Activated naive CD4-positive, alpha-beta T cell treated with Interleukin-2 at 50 U/mL for 16 hours (primary cell): ENCODE measurements at places on chromosomes 7 and 10.

DNA sequence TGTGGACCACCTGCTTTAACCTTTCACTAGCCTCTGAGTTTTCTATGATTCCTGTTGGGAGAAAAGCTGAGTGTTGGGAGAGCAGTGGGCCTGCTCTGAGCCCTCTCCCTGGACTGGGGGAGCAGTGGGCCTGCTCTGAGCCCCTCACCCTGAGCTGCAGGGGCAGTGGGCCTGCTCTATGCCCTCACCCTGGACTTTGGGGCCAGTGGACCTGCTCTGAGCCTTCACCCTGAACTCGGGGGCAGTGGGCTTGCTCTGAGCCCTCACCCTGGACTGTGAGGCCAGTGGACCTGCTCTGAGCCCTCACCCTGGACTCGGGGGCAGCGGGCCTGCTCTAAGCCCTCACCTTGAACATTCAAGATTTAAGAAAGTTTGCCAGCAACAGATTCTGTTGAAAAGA lies 33.4 kb downstream of the AGAP6 start:
- no peak for DNase-seq

GRCh38 chr10:22673785-22674572 lies 40.4 kb downstream of the PIP4K2A start:
- no peak for DNase-seq

GRCh38 chr10:102963756-102964025 lies 45.6 kb downstream of the CNNM2 start:
- DNase-seq = no peak

DNA sequence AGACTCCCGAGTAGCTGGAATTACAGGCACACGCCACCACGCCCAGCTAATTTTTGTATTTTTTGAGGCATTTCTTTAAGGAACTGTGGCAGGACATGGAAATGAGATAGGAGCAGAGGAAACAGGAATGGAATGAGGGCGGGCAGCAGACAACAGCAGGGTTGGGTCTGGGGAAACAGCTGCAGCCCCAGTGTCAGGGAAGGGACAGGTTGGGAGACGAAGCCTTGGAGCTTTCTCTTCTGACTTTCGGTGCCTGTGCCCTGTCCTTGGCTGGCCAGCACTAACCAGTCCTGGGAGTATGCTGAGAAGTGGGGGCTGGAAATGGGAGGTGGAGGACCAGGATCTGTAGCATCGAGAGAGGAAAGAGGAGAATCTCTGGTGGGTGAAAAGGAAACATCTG lies 47.4 kb downstream of the ATOH7 start:
- no peak for DNase-seq

GRCh38 chr10:101182936-101183335 lies 46.3 kb downstream of the LBX1 start:
- no peak for DNase-seq

DNA sequence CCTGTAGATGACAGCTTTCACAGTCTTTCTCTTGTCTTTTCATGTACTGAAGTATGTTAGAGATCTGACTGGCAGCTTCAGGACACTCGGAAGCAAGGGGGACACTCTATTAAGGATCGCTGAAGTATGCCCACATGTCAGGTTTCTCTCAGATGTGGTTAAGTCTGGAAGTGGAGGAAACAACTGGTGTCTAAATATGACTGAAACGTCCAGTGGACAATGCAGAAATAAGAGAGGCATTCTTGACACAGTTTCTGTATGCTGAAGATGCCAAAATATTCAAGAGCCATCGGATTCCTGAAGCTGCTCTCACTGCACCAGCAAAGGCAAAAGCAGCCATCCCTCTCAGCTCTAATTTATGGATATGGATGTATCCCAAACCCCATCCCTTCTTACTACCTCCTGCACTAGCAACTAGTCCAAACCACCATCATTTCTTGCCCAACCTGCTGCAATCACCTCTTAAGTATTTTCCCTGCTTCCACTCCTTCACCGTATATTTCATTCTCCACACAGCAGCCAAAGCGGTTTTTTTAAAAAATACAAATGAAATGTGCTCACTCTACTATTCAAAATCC lies 113.4 kb downstream of the REEP3 start:
- no peak for DNase-seq

GRCh38 chr10:11682267-11682683 lies 59.9 kb upstream of the ECHDC3 start:
- no peak for DNase-seq

- peak; percentile 10 for DNase-seq
Measured at GRCh38 chr7:73520673-73521635, 1.1 kb downstream of the BAZ1B start.

DNA sequence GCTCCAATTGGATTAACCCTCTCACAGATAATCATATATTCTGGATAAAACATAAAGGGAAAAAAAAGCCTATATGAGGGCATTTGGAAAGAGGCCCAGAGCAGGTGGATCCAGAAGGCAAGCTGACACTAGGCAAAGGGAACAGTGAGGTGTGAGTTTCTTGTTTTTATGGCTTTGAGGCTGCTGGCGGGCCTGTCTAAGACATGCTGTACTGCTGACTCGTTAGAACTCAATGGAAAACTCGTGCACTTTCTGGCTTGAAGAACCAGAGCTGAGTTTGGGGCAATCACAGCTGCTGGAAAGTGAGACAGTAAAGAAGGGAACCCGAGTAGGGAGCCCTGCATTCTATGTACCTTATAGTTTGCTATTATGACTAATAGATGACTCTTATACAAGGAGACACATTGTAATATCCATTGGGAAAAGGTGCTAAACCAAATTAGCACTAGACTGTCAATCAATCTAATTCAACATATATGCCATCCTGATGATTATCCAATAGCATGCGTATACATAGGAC lies 637.1 kb downstream of the GATA3 start:
- no peak for DNase-seq

DNA sequence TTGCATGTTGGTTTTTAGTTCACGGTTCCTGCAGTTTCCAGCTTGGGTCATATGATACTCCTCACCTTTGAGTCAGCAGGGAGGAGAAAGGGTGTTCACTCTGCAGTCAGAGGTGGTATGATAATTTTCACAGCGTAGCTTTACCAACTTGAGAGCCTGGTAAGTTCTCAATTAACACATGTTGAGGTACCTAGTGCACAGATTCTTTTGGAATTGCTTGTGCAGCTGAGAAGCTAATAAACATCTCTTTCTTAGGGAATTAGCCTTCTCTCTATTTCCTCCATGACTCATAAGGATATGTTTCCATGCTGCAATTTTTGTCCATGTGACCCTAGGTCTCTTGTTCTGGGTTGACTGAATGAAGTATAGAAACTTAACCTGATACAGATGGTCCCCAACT lies 166.6 kb downstream of the KIF20B start:
- DNase-seq = no peak

- no peak for DNase-seq
Measured at GRCh38 chr10:129471447-129472175, 4.6 kb downstream of the MGMT start.

- no peak for DNase-seq
Measured at GRCh38 chr7:12524794-12525386, 45.6 kb upstream of the SCIN start.

- no peak for DNase-seq
Measured at GRCh38 chr7:140000666-140001268, 62.0 kb downstream of the PARP12 start.

DNA sequence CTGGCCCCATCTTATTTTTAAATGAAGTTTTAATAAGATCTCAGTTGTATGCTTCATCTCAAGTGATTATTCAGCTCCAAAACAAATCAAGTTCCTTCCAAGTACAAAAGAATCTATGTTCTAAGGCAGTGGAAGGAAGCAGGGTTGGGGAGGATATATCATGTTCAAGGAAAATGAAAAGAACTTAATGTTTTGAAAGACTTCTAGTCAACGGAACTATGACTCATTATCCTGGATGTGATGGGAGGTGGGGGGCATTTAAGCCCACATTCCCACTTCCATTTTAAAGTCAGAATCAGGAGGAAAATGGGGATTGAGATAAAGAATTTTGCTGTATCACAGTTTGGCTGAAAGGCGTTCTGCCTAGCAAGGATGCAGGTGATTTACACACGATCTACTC lies 59.4 kb downstream of the FANK1 start:
- DNase-seq = no peak

- DNase-seq = no peak
Measured at GRCh38 chr7:458511-459245, 61.0 kb downstream of the PDGFA start.

DNA sequence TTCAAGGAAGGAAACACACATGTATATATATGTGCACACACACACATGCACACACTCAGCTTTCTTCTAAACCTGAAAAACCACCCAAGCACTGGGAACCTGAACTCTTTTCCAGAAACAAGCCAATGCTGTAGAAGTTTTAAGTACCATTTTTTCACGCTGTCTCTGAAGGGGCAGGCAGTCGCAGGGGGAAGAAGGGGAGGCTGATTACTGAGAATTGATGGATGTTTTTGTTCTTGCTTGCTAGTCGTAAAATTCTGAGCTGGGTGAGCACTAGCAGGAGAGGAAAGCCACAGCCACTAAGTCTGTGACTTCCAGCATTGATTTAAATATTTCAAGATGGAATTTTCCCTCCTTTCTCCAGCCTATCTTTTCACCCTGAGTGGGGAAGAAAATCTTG lies 391.8 kb downstream of the CALN1 start:
- no peak for DNase-seq

GRCh38 chr7:16603633-16604032 lies 41.9 kb downstream of the ANKMY2 start:
- no peak for DNase-seq

- DNase-seq = no peak
Measured at GRCh38 chr10:96794836-96795733, 37.0 kb upstream of the LCOR start.

DNA sequence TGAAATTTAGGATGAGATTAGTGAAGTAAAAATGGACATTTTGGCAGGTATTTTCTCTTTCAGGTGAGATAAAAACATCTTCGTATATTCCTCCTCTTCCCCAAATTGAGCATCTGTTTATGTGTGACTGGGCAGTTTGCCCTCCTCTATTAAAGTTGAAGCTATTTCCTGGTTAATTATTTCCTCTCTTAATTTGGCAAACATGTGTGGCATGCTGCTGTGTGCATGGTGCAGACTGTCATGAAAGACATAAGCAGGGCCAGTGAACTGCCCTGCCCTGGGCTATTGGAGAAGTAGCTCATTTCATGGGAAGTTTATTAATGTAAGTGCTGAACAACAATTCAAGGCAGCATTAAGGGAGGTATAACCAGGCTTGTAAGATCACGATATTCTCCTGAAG lies 52.6 kb downstream of the EVX1 start:
- no peak for DNase-seq

DNA sequence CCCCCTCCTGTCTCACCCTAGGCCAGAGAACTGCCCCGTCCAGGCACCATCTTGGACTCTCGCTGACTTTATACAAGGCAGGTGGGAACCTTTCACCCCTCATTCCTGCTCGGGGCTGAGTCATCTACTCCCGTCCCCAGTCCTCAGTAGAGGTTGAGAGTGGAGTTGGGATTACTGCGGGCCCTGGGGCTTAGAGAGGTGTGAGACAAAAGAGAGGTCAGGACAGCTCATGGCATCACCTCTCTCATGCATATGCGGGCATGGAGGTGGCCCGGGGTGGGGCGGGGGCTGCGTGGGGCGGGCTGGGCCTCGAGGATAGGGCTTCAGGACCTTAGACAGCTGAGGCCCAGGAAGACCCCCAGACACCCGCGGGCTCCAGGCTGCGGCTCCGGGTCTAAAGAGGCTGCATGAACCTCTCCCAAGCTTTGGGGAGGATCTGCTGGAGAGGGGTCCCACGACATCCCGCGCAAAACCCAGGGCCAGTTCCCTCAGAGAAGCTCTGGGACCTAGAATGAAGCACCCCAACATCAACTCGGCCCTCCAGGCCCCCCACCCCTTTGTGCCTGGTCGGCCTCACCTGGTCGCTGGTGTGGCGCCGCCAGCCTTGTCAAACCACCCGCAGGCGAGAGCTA lies 317 bp downstream of the PDZD7 start:
- no peak for DNase-seq

- DNase-seq = no peak
Measured at GRCh38 chr10:101617824-101618568, 29.9 kb downstream of the DPCD start.

DNA sequence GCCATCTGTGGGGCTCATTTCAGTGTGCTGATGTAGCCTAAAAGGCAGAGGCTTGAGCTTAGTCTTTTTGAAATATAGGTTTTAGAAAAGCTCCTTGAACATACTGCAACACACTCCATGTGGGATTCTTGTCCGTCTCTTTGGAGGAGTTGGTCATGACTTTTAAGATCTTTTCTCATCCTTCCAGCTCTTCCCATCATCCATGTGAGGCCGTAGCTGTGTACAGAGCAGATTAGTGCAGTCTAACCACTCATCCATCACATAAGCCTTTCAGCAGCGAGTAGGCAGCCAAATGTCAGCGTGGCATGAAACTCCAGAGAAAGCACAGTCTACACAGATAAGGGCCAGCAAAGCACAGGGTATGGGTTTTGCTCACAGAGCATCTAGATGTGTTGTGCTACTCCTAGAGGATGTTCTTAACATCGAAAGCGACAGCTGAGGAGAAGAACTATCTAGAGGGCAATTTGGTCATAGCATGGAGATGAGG lies 28.1 kb upstream of the NPVF start:
- DNase-seq = no peak

- DNase-seq = no peak
Measured at GRCh38 chr7:109282726-109283125, 713.1 kb downstream of the DNAJB9 start.

- DNase-seq = no peak
Measured at GRCh38 chr7:71829515-71829914, 582.6 kb downstream of the CALN1 start.

GRCh38 chr10:111089293-111089692 lies 12.5 kb downstream of the ADRA2A start:
- no peak for DNase-seq

DNA sequence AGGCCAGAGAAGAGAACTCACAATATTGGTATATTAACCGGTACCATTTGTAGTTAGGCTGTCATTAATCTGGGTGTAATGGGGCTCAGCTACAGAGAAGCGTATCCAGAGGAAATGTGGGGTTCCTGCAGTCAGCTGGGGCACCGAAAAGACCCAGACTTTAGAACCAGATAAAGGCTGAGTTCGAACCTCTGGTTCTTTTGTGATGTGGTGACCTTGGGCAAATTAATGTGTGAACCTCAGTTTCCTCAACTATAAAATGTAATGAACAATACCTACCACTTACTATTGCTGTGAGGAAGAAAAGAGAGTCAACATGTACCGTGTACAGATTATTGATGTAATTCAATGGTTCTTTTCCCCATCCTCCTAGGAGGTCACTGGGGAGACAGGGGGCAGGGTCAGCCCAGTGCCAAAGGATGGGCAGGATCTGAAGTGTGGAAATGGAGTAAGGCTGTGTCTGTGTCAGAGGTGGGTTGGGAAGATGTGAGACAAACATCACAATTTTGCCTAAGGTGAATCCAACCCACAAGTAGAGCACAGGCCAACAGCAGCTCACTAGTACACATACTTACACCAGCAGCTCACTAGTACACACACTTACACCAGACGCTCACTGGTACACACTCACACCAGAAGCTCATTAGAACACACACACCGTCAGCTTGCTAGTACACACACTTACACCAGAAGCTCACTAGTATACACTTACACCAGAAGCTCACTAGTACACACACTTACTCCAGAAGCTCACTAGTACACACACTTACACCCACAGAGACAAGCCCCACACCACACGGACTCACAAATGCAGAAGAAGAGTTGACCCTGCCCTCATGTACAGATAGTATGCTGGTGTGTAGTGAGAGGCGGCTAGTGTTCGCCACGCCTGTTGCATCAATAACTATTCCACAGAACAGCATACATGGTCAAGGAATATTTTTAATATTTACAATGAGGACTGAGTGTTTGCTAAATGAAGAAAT lies 28.0 kb downstream of the PRSS2 start:
- no peak for DNase-seq
